ENCODE measurements at places on chromosomes 5 and 9. TPM values are rescaled to one million over a fixed set of nuclear protein-coding genes. Genes with fewer than 3 reads are reported as not detected.

GRCh38 chr5:136529081-136529480 lies 163.7 kb upstream of the TRPC7 start:
- no peak for DNase-seq

- DNase-seq = no peak
These were observed 10.4 kb downstream of the ZNF618 start for GRCh38 chr9:113886466-113886865.

GRCh38 chr9:134049772-134050588 lies 17.8 kb downstream of the BRD3 start:
- no peak for DNase-seq

DNA sequence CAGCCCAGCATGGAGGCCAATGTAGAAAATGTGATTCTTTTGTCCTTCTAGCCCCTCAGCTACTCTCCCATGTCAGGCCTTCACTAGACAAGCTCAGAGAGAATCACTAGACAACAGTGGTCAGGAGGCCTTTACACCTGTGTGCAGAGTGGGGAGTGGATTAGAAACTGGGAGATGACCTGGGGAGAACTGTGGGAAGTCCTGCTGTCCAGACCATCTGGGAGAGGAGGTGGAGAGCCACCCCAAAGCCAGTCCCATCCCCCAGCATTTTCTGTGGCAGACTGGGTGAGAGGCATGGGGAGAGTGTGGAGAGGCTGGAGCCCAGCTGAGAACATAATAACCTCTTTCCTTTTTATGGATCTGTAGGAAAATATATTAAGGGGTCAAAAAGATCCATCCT lies 452.0 kb upstream of the DMAC1 start:
- DNase-seq = no peak

DNA sequence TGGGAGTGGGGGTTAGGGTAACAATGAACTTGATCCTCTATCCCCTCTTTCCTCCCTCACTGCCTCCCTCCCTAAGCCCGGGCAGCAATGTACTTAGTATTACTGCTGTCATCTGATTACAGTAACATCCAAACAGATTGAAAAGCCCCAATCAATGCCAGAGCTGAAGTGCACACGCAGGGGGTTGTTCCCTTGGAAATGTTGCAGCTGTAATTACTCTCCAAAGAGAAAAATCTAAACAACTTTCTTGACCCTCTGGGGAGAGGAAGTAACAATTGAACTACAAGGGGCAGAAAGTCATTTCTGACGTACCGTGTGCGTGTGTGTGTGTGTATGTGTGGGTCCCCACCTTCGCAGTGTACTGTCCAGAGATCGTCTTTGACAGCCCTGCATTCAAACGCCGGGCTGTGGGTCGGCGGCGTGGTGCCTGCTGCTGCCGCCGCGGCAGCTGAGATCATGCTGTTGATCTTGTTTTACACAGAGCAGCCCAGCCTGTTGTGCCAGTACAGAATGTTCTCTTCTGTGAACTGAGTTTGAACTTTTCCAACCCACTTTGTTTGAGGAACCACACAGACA lies 66.0 kb upstream of the KLF9 start:
- DNase-seq = peak; percentile 77

DNA sequence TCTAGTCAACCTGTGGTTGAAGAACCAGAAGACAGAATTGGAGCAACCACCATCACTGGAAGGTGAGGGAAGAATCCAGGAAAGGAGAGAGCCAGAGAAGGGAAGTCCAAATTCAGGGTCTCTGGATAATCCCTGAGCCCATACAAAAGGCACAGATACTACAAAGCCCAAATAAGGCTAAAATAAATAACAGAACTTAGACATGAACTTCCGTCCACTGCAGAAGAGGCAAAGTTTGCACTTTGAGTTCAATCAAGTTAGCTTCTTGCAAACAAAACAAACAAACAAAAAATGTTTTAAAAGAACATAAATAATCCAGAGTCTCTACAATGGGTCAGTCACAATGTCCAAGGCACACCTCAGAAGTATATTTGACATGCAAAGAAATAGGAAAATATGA lies 21.0 kb downstream of the CFAP77 start:
- DNase-seq = no peak

GRCh38 chr9:79779901-79780300 lies 208.1 kb downstream of the TLE4 start:
- DNase-seq = no peak

- no peak for DNase-seq
These were observed 42.2 kb downstream of the FAM240B start for GRCh38 chr9:38677660-38678303.

GRCh38 chr5:177459819-177460628 lies 13.4 kb downstream of the DBN1 start:
- no peak for DNase-seq

DNA sequence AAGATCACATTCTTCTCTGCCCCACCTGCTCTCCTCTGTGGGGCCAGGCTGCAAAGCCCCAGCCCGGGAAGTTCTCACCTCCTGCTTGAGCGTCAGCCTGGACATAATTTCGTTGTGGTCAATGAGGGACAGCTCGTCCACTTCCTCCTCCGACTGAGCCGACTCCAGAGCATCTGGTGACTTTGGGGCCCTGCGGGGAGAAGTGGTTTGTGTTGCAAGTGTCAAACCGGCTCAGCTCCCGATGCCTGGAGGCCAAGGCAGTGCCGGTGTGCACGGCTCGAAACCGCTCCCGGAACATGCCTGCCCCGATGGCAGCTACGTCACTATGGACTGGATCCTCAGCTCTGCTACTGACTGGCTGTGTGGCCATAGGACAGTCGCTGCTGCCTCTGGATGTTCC lies 52.8 kb downstream of the PRRT1B start:
- DNase-seq = no peak

- no peak for DNase-seq
These were observed 19.0 kb downstream of the CXXC5 start for GRCh38 chr5:139667001-139667729.

- no peak for DNase-seq
These were observed 27.3 kb downstream of the GIN1 start for GRCh38 chr5:103092676-103093075.

DNA sequence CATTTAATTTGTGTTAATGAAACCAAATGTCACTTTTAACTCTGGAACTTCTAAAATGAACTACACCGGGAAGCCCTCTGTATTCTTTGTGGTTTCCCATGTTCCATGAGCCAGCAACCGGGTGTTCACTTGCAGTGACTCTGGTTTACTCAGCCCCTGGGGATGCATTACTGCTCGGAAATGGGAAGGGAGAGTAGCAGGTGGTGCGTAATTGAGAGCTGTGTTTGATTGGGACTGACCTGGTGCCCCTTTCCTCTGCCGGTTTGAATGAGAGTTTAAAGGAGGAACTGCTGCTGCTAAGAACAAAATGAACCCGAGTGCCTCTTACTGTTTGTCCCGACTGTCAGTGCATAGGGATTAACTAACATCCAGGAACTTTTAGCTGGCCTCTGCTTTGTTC lies 100.1 kb upstream of the DHFR start:
- no peak for DNase-seq

Gene KIF20A
- 60.0 TPM for polyA plus RNA-seq

Gene TMC1
- 0.42 TPM for polyA plus RNA-seq

Gene CCIN
- not detected for polyA plus RNA-seq
